NCI-H526 (cell line): ENCODE measurements at places on chromosomes 11 and 22.

DNA sequence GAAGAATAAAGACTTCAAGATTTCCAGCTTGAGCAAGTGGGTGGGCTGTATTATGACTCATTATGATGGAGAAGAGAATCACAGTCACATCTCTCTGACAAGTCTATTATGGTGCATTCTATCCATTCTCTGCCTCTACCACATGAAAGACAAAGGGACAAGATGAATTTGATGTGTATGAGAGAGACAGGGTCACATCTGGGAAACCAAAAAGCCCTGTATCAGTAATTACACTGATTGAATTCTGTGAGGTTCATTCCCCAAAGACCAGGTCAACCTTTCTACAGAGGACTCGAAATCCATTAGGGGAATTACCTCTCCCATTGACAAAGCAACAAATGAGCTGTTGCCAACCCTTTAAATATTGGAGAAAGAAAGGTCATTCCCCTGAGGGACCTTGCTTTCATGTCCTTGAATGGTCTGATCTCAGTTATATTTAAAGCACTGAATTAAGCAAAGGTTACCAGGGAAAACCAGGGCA, 109.6 kb downstream of the USP35 start:
- no peak for DNase-seq

- DNase-seq = peak; percentile 82
Observed at GRCh38 chr11:17730608-17731462, 3.7 kb upstream of the KCNC1 start.

DNA sequence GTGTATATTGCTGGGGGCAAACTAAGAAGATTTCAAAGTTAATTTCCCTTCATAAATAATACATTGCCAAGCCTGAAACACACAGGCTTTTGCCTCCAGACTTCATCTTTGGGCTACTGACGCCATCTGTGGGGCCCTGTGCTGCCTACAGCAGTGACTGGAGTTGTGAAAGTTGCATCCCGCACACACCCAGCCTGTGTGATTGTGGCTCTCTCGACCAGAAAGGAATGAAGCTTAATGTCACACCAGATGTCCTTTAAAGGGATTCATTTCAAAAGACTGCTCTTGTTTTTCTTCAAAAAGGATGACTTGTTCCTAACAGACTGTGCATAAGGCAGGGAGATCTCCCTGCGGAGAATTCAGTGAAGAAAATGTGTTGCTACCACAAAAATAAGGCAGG, 210.5 kb downstream of the FAM181B start:
- DNase-seq = no peak

DNA sequence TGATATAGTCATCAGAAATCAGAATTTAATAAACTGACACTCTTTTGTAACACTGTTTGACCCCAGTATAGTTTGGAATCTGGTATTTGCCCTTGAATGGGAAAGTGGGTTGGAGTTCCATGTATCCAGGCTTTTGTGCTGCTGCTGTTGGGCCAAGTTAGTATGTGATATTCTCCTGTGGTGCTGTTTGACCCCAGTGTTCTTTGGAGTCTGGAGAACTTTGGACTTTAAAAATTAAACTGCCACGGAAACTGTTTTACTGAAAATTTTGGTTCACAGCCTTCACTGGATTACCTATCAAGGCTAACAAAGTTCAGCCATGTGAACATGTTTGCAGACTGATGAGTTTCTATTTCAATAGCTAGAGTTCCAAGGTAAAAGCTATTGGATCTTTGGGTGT, 740 bp downstream of the GLYATL1 start:
- no peak for DNase-seq

- no peak for DNase-seq
Observed at GRCh38 chr11:31844351-31844750, 33.2 kb upstream of the PAX6 start.

- no peak for DNase-seq
Observed at GRCh38 chr11:111231836-111232235, 13.7 kb upstream of the POU2AF2 start.

GRCh38 chr11:64757549-64758329, 2.0 kb downstream of the PYGM start:
- no peak for DNase-seq

- DNase-seq = peak; percentile 49
Observed at GRCh38 chr11:104104664-104105063, 59.3 kb downstream of the PDGFD start.

DNA sequence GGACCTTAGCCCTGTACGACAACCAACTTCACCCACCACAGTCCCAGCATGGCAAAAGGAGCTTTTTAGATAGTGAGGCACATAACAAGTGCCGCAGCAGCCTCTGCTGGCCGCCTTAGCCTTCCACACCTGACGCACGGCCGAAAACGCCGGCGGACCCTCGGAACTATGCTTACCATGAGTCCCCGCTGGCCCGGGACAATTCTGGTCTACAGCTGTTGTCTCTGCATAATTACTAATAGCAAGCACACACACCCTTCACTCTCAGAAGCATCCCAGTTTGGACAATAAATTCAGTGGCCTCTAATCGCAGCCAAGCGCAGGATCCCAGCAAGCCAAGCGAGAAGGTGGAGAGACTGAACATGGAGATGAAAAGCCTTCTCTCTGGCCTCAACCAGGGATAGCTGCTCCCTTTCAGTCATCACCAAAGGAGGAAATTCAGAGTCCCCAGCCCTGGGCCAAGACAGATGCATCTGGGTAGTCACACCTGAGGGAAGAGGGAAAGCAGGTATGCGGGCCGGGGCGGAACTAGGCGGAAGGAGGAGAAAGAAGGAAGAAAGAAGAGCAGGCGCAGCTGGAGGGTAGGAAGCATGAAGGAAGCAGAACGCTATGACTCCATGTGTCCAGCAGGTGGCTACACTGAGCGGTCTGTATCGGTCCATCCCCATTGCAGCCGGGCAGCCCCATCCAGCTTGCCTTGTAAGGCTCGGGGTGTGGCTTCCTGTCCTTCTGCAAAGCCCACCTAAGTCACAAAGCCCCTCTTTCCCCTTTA, 40.3 kb downstream of the BUD13 start:
- DNase-seq = peak; percentile 95

DNA sequence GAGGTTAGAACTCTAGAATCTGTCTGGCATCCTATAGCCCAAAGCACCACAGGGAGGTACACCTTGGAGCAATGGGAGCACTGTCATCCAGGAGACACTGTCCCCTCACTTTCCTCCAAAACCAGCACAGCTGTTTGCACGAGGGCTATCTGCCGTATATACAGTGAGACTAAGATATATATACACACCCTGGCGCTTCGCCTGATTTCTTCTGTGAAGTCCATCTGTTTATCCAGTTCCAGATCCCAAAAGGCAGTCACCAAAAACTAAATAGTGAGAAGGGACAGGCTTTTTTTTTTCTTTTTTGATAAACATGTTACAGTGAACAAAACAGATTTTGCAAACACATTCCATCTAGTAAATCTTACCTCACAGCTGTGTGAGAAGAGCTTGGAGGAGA, 68.5 kb downstream of the ARFGAP2 start:
- no peak for DNase-seq

DNA sequence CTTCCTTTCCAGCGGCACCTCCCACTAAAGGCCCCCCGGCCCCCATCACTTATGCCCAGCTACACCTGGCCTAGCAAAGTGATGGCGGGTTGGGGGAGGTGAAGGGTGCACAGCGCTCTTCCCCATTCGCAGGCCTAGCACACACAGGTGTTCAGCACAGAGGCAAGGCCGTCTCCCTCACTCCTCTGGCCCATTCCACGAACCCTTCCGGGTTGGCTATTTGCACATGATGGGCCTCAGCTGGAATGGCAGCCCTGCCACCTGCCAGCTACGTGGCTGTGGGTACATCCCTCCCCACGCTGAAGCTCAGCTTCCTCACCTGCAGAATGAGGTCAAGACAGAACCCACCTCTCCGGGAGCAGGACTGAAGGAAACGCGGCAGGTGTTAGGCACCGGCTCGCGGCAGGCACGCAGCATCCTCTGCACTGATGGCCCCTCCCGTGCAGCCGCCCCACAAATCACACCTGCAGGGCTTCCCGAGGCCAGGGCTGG, 4.8 kb downstream of the KIAA0930 start:
- no peak for DNase-seq

- no peak for DNase-seq
Observed at GRCh38 chr11:113507341-113507740, 32.1 kb upstream of the DRD2 start.

DNA sequence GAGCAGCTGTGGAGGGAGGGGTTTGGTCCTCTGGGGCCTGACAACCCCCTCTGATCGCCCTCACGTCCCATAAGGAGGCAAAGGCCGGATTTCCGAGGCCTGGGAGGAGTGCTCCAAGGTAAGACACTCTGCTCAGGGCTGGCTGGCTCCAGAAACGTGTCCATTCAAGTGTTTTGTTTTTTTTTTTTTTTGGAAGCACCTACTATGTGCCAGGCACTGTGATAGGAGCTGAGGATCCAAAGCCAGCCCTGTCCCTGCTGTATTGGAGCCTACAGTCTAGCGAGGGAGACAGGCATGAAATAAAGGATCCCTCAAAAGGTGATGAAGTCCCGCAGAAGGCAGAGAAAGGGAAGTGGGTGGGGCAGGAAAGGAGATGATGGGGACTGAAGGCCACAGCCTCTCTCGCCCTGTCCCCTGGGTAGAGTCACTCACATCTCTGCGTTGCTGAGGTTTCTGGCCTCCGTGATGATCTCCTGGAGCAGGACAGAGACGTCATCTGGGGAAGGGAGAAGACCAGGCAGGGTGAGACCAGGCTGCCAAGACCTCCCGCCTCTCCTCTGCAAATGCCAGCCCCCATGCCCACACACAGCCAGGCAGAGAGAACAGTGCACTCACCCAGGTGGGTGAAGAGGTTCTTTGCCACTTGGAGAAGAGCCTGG, 89.2 kb downstream of the PDE2A start:
- DNase-seq = no peak

DNA sequence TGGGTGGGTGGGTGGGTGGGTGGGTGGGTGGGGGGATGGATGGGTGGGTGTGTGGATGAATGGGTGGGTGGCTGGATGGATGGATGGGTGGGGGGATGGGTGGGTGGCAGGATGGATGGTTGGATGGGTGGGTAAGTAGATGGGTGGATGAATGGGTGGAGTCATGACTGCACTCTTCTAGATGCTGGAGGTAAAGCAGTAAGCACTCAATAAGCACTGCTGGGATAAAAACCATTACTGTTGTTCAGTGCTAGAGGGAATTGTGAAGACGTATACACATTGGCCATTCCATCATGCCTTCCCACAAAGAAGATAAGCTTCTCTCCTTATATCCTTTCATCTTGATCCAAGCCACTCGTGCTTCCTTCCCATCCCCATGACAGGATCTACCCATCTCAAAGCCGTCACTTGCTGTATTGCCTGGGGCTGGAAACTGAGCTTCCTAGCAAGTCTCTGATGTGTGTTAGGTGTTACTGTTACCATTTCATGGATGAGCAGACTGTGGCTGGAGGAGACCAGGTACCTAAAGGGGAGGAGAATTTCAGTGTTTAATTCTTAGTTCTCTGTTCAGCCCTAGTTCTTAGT, 74.8 kb downstream of the MICAL2 start:
- DNase-seq = no peak

- DNase-seq = no peak
Observed at GRCh38 chr11:36730761-36731160, 132.7 kb upstream of the RAG2 start.

- no peak for DNase-seq
Observed at GRCh38 chr11:75236062-75236461, 4.5 kb upstream of the TPBGL start.
